ENCODE measurements at places on chromosomes 4 and X. TPM values are rescaled to one million over a fixed set of nuclear protein-coding genes. Genes with fewer than 3 reads are reported as not detected.

CSAG3 gene
- not detected for total RNA-seq

HDX gene
- total RNA-seq = not detected

DAPP1 gene
- 71.9 TPM for total RNA-seq

EGF gene
- not detected for total RNA-seq

ZXDA gene
- 2.6 TPM for total RNA-seq

FGFBP2 gene
- total RNA-seq = not detected

SSX4 gene
- total RNA-seq = not detected

LINC00632 gene
- not detected for total RNA-seq

PFKFB1 gene
- 1.0 TPM for total RNA-seq

ANOS1 gene
- total RNA-seq = not detected

SYP gene
- 2.9 TPM for total RNA-seq

CT45A7 gene
- not detected for total RNA-seq

F9 gene
- total RNA-seq = not detected

MAPK10 gene
- 32.0 TPM for total RNA-seq

HSPA4L gene
- total RNA-seq = not detected

CYSLTR1 gene
- 0.99 TPM for total RNA-seq

CENPE gene
- 70.9 TPM for total RNA-seq

FGD1 gene
- total RNA-seq = 0.08 TPM

IL1RAPL1 gene
- total RNA-seq = not detected

SPON2 gene
- 35.3 TPM for total RNA-seq

MND1 gene
- 122 TPM for total RNA-seq

Data from OCI-LY7 (cell line).